ENCODE measurements at places on chromosomes 7 and 10. TPM values are rescaled to one million over a fixed set of nuclear protein-coding genes. Genes with fewer than 3 reads are reported as not detected.

GRCh38 chr10:121683816-121684215 lies 85.6 kb upstream of the FGFR2 start:
- DNase-seq = no peak

GRCh38 chr7:2872296-2872874 lies 28.3 kb upstream of the GNA12 start:
- no peak for DNase-seq

DNA sequence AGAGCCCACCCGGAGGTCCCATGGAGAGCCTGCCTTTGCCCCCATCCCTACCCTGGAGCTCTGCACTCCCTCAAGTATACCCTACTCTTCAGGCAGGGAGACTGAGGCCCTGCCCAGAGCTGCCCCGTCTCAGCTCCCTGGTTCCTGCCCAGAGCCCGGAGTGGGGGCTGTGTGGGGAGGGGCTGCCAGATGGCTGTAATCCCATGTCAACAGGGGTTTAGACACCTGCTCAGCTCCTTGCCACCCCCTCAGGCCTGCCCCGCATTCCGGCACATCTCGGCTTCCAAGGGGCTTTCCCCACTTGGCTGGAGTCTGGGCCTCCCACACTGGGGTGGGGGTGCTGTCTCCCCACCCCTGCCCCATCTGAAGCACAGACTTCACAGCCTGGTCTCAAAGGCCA lies 20.9 kb upstream of the LFNG start:
- no peak for DNase-seq

DNA sequence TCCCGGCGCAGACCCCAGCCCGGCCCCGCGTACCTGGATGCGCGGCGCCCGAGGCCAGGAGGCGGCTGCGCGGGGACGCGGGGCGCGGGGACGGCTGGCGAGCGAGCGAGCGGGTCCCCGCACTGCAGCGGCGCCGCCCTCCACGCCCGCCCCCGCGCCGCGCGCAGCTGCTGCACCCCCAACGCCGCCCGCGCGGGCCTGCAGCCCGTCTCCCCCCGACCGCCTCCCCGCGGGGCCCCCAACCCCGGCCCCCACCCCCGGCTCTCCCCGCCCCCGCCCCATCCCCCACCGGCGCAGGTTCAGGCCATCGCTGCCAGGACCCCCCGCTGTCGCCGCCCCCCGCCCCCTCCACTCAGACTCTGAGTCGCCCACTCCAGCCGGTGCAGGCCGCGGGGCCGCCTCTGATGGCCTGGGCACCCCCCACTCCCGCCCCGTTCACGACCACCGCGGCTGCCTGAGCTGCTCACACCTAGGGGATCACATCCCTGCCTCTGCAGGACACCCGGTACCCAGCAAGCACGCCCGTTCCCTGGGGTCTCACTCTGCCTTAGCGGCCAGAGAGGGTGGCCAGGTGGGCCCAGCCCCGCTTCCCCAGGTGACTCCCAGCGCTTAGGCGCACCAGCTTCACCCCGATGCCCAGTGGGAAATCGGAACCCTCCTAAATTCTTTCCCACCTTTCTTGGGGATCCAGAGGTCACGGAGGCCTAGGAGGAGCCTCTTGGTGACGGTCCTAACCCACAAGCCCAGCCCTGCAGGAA lies 13.9 kb upstream of the DNAAF5 start:
- DNase-seq = no peak

DNA sequence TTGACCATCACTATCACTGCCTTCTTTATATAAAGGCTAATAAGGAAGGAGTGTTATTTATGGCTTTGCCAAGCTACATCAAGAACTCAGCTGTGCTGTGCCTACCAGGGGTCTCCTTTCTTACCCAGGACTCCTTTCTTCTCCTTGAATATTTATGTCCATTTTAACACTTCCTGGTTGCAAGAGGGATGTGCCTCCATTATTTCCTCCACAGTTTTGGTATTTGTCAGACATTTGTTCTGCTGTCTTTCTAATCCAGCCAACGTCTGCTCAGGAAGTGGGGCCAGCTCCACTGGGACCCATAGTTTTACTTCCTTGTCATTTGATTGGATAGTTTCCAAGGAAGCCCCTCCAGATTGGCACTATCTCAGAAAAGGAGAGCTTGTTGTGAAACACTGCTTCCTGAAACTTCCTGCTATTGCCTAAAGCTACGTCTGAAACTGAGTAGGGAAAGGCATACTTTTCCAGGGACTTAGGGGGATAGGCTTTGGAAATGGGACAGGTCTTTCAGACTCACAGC lies 6.6 kb upstream of the STRIP2 start:
- no peak for DNase-seq

- no peak for DNase-seq
Observed at GRCh38 chr10:111548084-111548726, 471.4 kb downstream of the ADRA2A start.

GRCh38 chr10:22700489-22700888 lies 13.9 kb downstream of the PIP4K2A start:
- no peak for DNase-seq

The NKX6-2 gene
- not detected for total RNA-seq

- no peak for DNase-seq
Observed at GRCh38 chr10:22618078-22618785, 96.1 kb downstream of the PIP4K2A start.

- no peak for DNase-seq
Observed at GRCh38 chr10:78053211-78053868, 19.7 kb downstream of the RPS24 start.
